Kidney capillary endothelial cell (primary cell): ENCODE measurements at places on chromosomes 6 and 20.

DNA sequence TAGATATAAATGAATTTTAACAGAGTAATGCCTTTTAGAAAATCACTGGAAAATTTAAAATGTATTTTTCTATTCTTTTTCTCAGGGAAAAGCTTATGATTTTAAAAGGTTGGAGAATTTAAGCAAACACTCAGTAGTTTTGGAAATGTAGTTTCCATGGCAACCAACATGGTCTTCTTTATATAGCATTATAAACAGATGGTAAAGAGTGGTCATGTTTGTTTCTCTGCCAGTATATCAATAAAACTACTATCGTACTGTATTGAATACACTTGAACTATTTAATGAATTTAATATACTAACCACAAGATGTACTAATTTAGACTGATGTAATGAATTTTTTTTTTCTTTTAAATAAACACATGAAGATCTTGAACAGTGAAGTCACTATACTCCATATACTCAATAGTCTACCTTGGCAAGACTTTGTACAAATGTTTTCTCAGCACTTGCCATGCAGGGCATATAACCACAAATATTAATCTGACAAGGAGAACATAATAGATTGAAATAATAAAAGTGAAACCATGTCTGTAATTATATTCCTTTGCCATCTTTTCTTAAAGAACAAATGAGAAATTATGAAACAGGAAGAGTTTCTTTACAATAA is 105.5 kb downstream of the PDSS2 start:
- DNase-seq = no peak

GRCh38 chr6:37104824-37105147 is 65.2 kb upstream of the PIM1 start:
- DNase-seq = no peak

- DNase-seq = no peak
Measured at GRCh38 chr6:144935661-144936060, 650.5 kb downstream of the UTRN start.

DNA sequence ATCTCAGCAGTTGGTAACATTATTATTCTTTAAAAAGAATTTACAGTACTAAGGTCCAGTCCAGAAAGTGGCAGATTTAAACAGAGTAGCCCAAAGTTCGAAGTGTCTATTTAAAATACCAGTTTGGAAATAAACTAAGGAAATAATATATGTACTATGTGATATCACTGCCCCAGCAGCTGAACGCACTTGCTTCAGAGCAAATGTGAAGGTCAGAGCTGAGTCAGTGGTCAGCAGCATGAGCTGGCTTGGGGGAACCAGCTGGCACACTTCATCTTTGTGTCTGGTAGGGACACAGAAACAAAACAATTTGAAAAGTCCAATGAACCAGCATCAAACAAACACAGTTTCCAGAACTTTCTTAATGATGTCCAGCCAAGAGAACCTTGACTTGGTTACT is 15.4 kb downstream of the TMEM14B start:
- peak; percentile 7 for DNase-seq

DNA sequence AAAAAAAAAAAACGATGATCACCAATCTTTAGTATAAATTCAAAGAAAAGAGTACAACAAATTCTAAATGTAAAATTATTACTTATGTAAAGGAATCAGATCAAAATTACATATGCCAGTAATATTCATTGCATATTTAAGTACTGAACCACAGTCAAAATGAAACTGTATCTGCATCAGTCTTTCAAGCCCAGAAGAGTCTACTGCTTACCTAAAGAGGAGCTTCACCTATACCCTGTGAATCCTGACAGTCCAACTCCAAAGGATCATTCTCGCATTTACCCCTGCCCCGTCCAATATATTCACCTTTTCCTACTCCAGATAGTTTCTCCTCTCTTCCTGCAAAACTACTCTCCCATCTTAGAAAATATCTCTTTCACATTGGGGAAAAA is 9.2 kb downstream of the ATG5 start:
- no peak for DNase-seq

DNA sequence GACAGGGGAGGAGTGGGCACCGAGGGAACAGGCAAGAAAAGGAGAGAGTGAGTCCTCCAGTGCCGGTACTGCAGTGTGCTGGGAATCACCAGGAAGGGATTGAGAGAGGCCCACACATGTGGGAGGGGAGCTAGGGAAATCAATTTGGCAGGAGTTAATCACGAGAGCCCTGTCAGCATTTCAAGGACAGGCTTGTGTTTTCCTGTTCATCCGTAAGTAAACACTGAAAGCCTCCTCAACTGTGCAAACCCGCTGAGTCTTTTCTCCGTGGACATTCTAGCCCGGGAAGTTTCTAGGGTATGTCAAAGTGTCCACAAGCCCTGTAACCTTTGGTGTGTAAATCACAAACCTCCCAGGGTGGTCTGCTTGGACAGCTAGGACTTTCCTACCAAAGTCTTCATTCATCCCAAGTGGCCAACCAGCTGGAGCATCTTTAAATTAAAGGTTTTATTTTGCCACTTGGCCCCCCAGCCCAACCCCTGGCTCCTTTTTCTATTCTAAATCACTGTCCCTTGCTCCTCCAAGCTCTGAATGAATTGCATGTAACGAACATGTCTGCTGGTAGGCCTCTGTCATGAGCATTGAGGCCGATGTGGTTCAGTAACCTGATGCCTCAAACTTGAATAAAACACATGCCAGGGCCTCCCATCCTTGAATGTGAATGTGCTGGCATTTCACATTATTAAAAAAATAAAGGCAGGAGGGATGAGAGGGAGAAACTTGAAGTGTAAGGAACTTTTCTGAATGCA is 149.1 kb downstream of the ZNF217 start:
- DNase-seq = no peak

- DNase-seq = peak; percentile 18
Measured at GRCh38 chr6:126170978-126171382, 168.9 kb upstream of the CENPW start.

- no peak for DNase-seq
Measured at GRCh38 chr6:40323881-40324634, 263.1 kb downstream of the LRFN2 start.

DNA sequence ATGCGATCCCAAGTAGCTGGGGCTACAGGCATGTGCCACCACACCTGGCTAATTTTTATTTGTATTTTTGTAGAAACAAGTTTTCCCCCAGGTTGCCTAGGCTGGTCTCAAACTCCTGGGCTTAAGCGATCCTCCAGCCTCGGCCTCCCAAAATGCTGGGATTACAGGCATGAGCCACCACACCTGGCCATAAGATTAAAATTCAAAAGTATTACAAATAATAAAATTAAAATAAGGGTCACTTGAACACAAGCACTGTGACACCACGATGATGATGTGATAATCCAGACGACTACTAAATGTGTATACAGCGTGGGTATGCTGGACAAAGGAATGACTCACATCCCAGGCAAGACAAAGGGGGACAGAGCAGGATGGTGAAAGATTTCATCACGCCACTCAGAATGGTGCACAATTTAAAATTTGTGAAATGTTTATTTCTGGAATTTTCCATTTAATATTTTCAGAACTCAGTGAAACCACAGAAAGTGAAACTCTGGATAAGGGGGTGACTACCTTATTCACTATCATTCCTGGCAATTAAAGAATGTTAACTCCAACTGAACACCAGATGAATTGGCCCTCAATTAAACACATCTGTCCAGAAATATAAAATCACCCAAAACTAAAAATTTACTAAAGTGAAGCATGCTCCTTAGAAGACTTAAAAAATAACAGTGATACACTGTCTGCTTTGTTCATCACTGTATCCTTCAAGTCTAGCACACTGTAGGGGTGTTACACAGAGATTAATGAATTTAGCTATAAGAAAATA is 13.1 kb downstream of the B4GALT5 start:
- DNase-seq = peak; percentile 86

- no peak for DNase-seq
Measured at GRCh38 chr6:128538763-128539162, 18.4 kb upstream of the PTPRK start.

- DNase-seq = no peak
Measured at GRCh38 chr20:59871096-59871495, 62.3 kb downstream of the SYCP2 start.

- no peak for DNase-seq
Measured at GRCh38 chr6:169253337-169254238, at the start of gene THBS2. THBS2 (minus strand) TSS chr6:169253846; CDS start chr6:169250784, 3,062 bp downstream.

DNA sequence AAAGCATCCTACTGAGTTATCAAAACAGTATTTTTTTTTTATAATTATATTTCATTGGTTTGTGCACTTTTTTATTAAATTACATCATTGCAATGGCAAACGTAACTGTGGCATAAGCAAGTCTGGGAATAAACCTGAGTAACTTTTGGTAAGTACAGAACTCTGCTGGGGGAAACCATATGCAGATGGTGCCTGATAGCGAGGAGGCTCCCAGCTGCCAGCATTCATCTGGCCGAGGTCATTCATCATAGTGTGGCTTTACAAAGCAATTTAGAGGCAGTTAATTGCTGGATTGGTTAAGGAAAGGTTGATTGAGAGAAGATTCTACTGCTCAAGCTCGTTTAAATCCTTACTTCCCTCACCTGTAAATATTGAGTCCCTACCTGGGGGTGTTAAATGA is 52.6 kb downstream of the HECA start:
- DNase-seq = no peak

DNA sequence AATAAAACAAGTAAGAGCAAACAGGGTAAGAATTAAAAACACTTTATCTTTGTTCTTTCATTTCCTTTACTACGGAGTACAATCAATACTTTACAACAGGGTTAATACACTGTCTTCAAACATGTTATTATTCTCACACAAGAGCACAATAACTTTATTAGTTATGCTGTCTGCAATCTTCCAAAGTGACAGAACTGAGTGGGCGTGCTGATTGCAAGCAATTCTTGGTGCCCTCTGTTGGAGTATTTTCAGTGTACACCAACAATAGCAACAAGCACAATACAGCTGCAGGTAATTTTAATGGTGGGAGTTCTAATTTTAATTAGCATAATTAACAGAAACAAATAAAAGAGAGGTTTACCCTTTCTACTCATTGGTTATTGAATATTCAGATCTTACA is 33.9 kb upstream of the PTPRK start:
- DNase-seq = no peak

- DNase-seq = no peak
Measured at GRCh38 chr20:57398231-57398821, 7.1 kb downstream of the RBM38 start.

GRCh38 chr6:125340175-125340835 is 38.5 kb upstream of the HDDC2 start:
- no peak for DNase-seq

GRCh38 chr6:44224029-44224964 is 902 bp downstream of the SLC29A1 start:
- no peak for DNase-seq

DNA sequence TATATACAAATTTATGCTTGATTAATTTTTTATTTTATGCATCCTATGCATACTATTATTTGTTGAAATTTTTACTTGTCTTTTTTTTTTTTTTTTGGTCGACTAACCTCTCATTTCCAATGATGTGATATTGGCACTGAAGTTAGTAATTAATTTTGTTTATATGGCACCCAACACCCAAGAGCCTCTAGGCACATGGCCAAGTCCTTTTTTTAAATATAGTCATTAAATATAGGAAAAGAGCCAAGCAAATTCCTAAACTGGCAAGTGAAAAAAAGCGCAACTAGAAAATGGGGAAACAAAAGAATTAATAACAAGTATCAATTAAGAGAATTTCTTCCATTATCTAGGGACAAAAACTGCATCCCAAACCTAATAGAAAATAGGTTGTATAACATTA is 85.5 kb upstream of the HS3ST5 start:
- no peak for DNase-seq

DNA sequence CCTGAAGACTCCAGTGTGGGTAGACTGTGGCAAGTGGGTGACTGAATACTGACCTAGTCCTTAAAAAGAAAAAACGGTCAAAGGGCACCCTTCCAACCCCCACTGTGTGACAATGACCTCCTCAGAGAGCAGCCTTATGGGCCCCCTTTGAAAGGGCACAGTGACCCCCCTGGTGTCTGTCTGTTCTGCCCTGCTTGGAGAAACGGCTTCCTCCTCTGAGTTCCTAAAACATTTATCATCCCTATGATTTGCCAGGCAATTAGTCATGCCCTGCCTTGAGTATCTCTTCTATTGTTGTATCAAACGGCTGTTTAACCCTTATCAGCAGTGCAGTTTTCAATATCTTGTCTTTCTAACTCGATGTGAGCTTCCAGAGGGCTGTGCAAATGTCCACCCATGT is 21.0 kb upstream of the STX16 start:
- DNase-seq = peak; percentile 90

DNA sequence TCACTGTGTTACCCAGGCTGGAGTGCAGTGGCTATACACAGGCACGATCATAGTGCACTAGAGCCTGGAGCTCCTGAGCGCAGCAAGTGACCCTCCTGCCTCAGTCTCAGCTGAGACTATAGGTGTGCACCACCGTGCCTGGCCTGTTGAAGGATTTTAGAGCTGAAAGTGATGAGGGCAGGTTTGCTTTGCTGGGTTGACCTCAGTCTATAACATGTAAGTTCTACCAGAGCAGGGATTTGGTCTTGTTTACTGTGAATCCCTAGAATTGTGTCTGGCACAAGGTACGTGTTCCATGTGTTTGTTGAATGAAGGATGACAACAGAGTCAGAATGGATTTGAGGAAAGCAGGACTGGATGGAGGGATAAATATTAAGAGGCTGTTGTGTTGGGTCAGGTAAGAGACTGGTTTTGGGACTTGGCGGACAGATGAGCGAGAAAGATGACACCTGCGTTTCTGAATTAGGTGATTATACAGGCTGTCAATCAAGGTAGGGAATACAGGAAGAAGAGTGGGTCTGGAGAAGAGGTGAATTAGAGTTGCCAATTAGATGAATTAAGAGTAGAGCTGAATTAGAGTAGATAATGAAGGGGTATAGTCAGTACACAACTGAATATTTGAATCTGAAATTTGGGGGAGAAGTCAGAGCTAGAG is 6.5 kb downstream of the ASXL1 start:
- no peak for DNase-seq

- DNase-seq = no peak
Measured at GRCh38 chr6:42154461-42155209, 12.2 kb upstream of the C6orf132 start.

DNA sequence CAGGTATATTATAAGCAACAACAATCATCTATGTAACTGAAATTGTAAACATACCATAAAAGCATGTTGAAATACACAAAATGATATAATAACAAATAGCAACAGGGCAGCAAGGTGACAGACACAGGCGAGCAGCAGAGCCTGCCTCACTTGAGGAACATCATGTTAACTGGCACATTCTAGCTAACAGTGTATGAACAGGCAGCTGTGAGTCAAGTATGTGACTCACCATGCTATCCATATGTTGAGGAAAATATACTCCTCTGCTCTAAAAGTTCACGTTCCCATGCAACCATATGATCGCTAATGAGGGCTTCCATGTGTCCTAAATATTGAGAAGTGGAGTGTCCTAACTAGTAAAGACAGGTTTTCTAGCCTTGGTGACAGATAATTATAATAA is 18.4 kb downstream of the SERAC1 start:
- DNase-seq = peak; percentile 24

DNA sequence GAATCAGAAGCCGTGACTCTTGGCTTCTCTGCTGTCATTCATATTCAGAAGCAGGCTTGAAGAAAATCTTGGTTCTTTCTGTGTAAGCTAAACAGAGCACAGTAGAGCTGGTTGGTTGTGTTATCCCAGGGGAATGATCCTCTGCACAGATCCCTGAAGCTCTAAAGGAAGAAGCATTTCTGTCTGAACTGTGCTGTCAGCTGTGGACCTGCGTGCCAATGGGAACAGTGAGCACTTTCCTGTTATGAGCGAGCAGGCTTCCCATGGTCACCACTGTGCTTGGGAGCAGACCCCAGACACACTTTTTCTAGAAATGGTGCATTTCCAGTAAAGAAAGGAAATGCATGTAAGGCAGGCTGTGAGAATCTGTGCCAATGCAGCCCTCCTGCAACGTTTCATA is 490.2 kb downstream of the EPM2A start:
- DNase-seq = peak; percentile 2
